ENCODE measurements at places on chromosomes 2 and 18.

DNA sequence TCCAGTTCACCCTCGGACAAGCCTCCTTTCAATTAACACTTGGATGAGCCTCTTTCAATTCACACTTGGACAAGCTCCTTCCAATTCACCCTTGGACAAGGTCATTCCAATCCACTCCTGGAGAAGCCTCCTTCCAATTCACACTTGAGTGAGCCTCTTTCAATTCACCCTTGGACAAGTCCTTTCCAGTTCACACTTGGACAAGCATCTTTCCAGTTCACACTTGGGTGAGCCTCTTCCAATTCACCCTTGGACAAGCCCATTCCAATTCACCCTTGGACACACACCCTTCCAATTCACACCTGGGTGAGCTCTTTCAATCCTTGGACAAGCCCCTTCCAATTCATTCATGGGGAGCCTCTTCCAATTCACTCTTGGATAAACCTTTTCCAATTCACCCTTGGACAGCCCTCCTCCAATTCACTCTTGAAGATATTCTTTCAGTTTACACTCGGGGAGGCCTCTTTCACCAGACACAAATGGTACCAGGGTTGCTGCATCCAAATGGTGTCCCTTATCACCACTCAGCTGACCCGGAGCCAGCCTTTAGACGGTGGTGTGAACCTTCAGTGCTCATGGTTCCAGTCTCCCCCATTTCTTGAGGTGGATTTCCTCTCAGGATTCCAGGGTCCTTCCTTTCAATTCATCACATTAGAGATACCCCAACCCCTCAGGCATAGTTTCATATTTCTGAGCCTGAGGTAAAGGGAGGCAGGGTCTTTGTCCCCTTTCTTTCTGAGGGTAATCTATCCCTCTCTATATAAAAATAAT is 183.6 kb downstream of the SH3BP4 start:
- DNase-seq = no peak

DNA sequence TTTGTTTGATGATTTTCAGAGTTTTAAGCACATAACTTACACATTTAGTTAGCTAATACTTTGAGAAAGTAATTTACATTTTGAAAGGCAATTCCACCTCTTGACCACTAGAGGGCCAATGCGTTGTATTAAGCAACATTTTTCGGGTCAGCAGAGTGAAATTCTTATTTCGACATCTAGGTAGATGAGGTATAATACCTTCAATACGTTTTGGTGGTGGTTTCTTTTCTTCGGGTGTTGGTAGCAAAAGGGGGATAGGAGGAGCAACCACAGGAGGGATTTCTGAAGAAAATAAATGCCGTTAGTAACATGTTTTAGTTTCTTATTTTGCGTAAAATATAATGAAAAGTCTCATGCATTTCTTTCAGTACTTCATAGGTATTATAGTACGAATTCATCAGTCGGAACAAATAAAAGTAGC is 106.3 kb downstream of the TTN start:
- DNase-seq = no peak

- DNase-seq = no peak
These were observed 142.0 kb upstream of the APCDD1 start for GRCh38 chr18:10312326-10313015.

GRCh38 chr2:119841550-119841949 is 81.8 kb downstream of the PTPN4 start:
- no peak for DNase-seq

GRCh38 chr2:1501038-1501851 is 88.0 kb downstream of the TPO start:
- DNase-seq = no peak

DNA sequence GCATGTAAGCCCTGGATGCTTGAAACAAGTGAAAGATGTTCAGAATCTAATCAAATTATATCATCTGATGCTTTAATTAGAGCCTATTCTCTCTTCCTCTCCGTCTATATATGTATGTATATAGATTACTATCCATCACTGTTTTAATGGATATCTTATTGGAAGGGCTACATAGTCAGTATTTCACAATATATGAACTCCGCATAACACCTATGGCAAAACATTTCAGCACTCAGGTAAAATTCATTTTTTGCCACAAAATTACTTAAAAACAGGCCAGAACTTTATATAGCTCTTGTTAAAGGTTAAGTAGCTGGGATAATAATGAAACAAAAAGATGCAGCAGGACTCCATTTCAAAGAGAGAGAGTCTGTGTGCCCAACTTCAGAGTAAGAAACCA is 1.2 kb downstream of the PJVK start:
- no peak for DNase-seq

GRCh38 chr18:5787936-5788335 is 107.4 kb downstream of the TMEM200C start:
- DNase-seq = no peak

GRCh38 chr18:5073026-5073944 is 123.8 kb downstream of the AKAIN1 start:
- no peak for DNase-seq

- no peak for DNase-seq
These were observed 811 bp upstream of the SCG2 start for GRCh38 chr2:223602972-223603371.

DNA sequence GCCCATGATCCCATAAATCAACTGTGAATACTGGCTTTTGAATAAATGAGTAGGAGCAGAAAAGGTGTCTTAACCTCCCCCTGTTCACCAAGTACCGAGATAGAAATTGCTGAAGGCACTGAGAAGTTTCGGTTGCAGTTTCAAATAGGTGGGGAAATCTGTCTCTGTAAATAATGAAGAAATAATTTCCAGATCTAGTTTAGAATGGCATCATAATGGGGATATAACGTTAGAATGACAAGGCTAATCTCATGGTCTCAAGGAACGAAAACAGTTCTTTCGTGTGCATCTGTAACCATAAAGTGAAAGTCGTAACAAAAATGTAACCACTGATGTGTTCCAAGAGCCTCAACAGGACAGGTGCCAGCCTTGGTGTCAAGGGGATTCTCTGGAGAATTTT is 49.9 kb upstream of the TMEM18 start:
- DNase-seq = no peak

GRCh38 chr18:26864658-26865057 is 849 bp downstream of the AQP4 start:
- DNase-seq = no peak

All from activated CD8-positive, alpha-beta memory T cell treated with anti-CD3 and anti-CD28 coated beads, Interleukin-2, amount 50 U/mL, for 4 hours (primary cell).